ENCODE measurements at places on chromosomes 1 and 21.
A peak's percentile ranks its signal among the peaks of the same experiment; 100 is the strongest.

DNA sequence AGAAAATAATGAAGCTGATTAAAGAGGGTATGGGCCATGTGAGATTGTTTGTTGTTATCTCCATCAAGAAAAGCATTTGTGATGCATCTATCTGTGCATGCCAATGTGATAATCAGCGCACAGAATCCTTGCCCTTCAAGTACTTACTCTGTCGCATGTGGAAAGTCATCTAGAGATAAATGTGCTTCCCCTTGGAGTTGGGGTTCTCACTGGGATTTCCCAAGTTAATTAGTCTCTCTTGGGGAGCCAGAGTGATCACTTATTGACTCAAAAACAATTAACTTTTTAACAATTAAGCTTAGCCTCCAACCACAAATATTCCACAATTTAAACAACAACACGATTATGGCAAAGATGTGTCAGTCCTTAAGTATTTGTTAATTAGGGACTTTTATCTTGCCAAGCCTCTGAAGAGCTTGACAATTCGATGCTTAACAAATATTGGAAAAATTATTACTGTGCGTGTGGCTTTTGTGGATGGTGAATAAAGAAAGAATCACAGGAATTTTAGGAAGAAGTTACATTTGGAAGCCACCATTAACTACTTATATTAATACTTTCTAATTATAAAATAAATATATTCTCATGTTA is 17.5 kb downstream of the RHOU start:
- DNase-seq, result no peak

DNA sequence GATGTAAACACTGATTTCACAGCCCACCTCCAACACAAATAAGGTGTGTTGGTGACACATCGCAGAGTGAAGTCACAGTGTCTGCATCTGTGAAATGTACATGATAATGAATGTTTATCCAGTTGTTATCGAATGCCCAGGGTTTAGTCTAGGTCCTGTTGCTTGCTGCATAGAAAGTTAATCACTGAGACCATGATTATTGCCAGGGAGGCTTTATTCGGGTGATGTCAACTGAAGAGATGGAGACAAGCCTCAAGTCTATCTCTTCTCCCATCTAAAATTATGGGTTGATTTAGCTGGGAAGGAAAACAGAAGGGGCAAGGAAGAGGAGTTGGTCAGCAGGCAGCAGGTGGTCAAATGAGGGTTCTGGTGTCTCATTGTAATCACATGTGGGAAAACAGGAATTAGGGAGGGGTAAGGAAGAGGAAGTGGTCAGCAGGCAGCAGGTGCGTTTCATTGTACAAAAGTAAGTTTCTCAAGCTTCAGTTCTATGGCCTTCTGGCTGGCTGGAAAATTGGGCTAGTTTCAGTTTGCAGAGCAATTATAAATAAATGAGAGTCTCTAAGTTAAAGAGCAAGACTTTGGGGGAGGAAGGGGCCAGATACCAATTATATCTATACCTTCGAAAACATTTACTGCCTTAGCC is 146.3 kb upstream of the DNAH14 start:
- DNase-seq, result no peak

DNA sequence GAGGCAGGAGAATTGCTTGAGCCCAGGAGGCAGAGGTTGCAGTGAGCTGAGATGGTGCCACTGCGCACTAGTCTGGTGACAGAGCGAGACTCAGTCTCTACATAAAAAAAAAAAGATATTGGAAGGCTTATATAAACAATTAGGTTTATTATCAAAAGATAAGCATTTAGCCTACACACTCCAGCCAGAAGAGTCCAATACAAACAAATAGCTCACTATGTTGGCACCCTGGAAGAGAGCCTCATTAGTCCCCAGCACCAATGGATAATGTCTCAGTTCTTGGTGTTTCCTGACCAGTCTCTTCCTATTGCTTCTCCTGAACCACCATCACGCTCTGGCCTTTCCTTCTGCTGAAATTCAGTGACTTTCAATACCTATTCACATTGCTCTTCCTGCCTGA is 48.6 kb upstream of the ATP1A1 start:
- DNase-seq, result no peak

- DNase-seq, result no peak
Measured at GRCh38 chr1:99266726-99267125, 2.4 kb downstream of the PLPPR4 start.

DNA sequence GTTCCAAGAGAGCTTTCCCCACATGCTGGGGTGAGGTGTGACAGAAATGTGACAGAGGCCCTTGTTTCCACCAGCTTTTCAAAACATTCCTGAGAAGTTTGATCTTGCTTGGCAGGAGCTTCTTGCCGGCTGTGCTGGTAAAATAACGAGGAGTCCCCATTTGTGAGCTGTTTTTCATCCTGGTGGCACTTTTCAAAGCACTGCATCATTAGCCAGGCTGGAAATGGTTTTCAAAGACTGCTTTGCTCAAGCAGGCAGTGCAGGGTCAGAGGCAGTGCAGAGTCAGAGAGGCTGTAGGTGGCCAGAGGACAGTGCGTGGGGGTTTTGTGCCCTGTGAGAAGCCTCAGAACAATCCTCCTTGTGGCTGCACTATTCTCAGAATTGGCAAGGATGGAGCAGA is 75.8 kb upstream of the KCNA3 start:
- no peak for DNase-seq

DNA sequence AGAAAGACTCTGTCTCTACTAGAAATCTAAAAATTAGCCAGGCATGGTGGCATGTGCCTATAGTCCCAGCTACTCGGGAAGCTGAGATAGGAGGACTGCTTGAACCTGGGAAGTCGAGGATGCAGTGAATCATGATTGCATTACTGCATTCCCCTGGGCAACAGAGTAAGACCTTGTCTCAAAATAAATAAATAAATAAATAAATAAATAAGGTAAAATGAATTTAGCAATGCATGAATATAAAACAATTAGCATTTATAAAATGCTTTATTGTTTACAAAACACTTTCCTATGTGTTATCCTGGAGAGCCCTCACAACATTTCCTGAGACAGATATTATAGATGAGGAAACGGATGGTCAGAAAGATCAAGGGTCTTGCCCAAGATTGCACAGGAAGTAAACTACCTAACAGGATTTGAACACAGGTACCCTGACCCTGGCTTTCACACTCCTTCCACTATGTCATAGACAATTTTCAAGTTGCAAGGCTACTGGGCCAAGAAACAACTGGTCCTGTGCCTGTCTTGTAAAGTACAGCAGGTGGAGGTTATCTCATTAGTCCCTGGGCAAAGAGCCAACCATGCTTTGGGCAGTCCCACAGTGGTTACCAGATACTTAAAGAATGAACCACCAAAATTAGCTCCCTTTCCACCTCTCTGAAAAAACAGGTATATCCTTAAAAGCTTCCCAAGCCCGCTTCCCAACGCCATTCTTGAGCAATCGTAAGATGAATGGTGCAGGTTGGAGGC is 15.4 kb upstream of the VSIG8 start:
- no peak for DNase-seq

DNA sequence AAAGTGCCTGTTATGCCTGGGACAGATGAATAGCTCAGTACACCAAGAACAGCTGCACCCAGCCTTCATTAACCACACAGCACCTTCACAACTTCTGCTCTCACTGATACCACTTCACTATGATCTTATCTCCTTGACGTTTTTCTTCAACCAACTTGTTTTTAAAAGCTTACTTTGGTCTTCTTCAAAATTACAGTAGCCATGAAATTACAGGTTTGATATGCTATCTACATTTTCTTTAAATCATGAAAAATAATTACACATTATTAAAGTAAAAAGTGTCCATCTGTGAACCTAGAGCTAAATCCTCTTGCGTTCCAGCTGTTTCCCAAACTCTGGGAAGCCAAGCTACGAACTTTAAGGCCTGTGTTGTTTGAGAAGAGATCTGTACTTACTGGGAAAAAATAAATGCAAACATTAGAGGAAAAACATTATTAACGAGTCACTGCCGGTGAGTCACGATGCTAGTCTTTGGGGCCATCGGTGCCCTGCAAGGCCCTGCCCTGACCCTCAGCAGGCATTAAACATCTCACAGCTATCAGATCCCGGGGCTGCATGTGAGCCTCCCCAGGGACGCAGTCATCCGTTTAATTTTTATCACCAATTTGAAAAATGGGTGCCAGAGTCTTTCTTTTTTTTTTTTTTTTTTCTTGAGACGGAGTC is 56.3 kb upstream of the GPR153 start:
- no peak for DNase-seq

GRCh38 chr1:93614986-93615581 is 66.6 kb downstream of the BCAR3 start:
- DNase-seq, result no peak

DNA sequence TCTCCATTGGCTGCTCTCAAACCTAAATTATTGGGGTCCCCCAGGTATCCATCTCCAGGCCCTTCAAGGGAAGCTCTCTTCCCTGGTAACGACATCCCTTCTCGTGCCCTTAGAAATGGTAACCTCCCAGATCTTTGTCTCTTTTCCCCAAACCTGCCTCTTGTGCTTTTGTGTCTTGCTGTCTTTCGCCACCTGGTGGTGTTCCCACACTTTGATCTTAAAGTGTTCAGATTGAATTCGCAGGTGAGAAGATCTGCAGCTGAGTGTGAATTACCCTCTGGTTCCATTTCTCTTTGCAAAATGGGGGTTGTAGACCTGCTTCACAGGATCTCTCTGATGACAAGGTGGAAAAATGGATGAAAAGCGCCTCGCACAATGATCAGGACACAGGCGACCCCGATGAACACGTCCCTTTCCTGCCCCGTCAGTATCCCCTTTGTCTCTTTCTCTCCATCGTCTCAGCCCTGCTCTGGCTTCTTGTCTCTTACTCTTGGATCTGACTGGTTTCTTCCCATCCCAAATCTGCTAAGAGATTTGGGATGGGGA is 53.1 kb downstream of the DOP1B start:
- DNase-seq, result peak; percentile 69

DNA sequence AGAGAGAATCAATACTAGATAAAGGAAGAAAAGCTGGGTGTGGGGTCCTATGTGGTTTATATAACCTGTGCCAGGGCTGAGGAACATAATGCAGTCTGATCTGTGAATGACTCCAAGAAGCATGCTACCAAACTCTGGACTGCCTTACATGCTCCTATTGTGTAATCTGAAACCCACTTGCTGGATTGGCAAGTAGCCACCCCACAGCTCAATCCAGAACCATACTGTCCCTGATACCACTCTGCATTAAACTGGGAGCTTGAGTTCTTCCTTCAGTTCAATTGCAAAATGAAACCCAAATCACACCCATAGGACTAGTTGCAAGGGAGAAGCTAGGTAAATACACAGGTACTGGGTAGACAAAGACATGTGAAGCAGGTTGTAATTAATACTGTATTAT is 115.4 kb upstream of the NEGR1 start:
- no peak for DNase-seq

GRCh38 chr1:8086055-8086454 is 59.9 kb upstream of the ERRFI1 start:
- DNase-seq, result no peak

DNA sequence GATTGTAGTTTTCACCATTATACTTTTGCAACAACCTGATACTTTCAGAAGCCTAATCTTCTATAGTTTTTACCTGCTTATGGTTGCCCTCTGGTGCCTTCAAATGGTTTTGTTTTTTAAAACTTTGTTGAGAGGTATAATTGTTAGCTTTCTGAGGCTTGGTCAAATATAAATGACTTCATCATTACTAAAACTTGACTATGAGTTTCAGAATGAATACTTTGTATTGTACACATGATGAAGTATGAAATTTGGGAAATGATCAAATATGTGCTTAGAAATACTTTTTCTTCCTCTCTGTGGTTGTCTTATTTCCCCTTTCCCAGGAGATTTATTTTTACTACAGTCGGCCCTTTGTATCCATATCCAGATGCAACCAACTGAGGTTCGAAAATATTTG is 151.8 kb upstream of the B3GALT2 start:
- DNase-seq, result no peak

DNA sequence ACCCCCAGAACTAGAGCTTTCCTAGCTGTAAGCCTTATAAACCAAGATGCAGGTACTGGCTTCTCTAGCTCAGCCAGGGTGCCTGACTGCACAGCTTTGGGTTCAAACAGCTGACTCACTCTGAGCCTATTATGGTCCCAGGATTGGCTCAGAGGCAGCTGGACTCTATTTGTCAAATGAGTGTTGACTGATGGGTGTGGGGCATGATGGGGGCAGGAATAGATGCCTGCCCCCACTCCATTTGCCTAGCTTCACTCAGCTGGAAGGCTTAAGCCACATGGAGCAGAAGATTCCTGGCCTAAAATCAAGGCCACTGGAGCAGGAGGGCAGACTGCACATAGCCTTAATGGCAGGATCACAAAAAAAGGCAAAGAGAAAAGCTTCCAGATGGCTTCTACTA is 90.5 kb downstream of the PIK3R3 start:
- no peak for DNase-seq
